ENCODE measurements at places on chromosomes 2 and 18. TPM values are rescaled to one million over a fixed set of nuclear protein-coding genes. Genes with fewer than 3 reads are reported as not detected.

MSTN gene
- 0.56 TPM for total RNA-seq

TMEM18 gene
- total RNA-seq: 21.1 TPM

GCC2 gene
- 19.7 TPM for total RNA-seq

NDUFS1 gene
- 161 TPM for total RNA-seq

FBLN7 gene
- 7.6 TPM for total RNA-seq

TCF23 gene
- not detected for total RNA-seq

SLC8A1 gene
- total RNA-seq: 131 TPM

Data from regular cardiac myocyte (primary cell).